Bronchial epithelial cell (primary cell): ENCODE measurements at places on chromosomes 3 and 15. TPM values are rescaled to one million over a fixed set of nuclear protein-coding genes. Genes with fewer than 3 reads are reported as not detected.
A peak's percentile ranks its signal among the peaks of the same experiment; 100 is the strongest.

- no peak for DNase-seq
These were observed 229.2 kb downstream of the TJP1 start for GRCh38 chr15:29593111-29593510.

TRIP4 gene
- 8.2 and 11.3 TPM in 2 replicates for total RNA-seq

- DNase-seq, result peak; percentile 65
These were observed 58.5 kb upstream of the FAM174B start for GRCh38 chr15:92714077-92714476.

CCDC66 gene
- total RNA-seq, result 13.7 and 22.3 TPM in 2 replicates

DNA sequence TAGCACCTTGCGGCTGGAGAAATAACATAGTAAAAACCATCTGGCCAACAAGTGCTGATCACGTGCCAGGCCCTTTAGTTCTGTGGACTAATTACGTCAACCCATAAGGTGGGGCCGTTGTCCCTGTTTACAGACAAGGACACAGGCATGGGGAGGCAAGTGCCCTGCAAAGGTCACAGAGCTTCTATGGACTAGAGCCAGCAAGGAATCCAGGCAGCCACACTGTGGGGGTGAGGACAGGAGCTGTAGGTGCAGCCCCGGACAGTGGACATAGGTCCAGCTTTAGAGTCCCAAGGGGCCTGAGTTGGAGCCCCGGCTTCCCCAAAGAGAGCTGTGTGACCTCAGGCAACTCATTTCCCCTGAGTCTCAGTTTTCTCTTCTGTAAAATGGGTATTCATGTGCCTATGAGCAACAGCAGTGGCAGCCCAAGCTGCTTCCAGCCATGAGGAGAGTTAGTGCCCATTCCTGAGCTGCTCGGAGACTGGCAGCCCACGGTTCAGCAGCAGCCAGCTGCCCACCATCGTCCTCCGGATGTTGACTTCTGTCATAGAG, 13.9 kb downstream of the CHST13 start:
- no peak for DNase-seq

GRCh38 chr15:66502491-66502890, 2.2 kb downstream of the RPL4 start:
- DNase-seq, result no peak

ZNF662 gene
- total RNA-seq, result 1.0 and 1.3 TPM in 2 replicates

- no peak for DNase-seq
These were observed 4.5 kb downstream of the PLXNB1 start for GRCh38 chr3:48425281-48425812.

DNA sequence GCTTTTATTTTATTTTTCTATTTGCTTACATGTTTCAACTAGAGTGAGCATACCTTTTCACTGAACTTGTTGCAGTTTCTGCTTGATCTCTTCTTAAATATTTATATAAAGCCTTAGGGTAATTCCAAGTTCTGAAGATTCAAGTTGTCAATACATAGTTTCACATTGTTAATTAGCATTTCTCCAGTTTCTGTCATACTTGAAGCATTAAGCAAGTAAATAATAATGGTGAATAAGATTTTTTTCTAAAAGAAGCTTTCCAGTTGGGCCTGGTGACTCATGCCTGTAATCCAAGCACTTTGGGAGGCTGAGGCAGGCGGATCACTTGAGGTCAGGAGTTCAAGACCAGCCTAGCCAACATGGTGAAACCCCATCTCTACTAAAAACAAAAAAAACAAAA, 53.9 kb downstream of the CALML4 start:
- DNase-seq, result peak; percentile 49

ACAN gene
- not detected in 2 replicates for total RNA-seq

GRCh38 chr3:119637679-119638477, 22.5 kb downstream of the POPDC2 start:
- DNase-seq, result peak; percentile 88

TM6SF1 gene
- 2.6 and 3.1 TPM in 2 replicates for total RNA-seq

- DNase-seq, result no peak
These were observed 101.7 kb downstream of the ZNF609 start for GRCh38 chr15:64562003-64562640.

- no peak for DNase-seq
These were observed 18.2 kb downstream of the CRTAP start for GRCh38 chr3:33132019-33132360.

GRCh38 chr3:50339485-50340146, 1.0 kb downstream of the RASSF1 start:
- DNase-seq, result no peak

DNA sequence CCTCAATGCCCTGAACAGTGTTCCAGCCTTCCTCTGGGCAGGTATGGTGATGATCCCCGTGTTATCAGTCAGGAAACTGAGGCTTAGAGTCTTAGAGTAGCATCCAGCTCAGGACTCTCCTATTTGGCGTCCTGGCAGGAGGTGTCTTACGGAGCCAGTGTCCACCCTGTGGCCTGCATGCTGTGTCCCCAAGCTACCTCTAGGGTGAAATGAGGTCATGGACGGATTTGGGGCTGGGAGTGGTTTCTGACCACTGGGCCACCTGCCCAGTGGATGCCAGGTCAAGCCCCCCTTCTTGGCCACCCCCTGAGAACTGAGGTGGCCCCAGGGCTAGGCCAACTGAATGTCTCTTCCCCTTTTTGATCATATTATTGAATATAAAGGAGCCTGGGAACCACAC, 27.2 kb upstream of the SLC6A6 start:
- DNase-seq, result no peak

HCN4 gene
- total RNA-seq, result not detected in 2 replicates
